Stimulated activated CD4-positive, alpha-beta T cell treated with anti-CD3 and anti-CD28 coated beads, TNF-alpha, amount 100 ng/mL, for 4 hours (primary cell): ENCODE measurements at places on chromosomes 6 and 20.

- DNase-seq = no peak
Observed at GRCh38 chr6:4180652-4181255, 45.4 kb upstream of the ECI2 start.

- no peak for DNase-seq
Observed at GRCh38 chr6:162408826-162409535, 318.6 kb downstream of the PRKN start.

GRCh38 chr6:163793011-163793983, 378.8 kb downstream of the QKI start:
- DNase-seq = no peak

- DNase-seq = no peak
Observed at GRCh38 chr6:156557251-156557910, 219.8 kb upstream of the ARID1B start.

GRCh38 chr6:138945354-138945753, 42.7 kb downstream of the REPS1 start:
- DNase-seq = no peak

DNA sequence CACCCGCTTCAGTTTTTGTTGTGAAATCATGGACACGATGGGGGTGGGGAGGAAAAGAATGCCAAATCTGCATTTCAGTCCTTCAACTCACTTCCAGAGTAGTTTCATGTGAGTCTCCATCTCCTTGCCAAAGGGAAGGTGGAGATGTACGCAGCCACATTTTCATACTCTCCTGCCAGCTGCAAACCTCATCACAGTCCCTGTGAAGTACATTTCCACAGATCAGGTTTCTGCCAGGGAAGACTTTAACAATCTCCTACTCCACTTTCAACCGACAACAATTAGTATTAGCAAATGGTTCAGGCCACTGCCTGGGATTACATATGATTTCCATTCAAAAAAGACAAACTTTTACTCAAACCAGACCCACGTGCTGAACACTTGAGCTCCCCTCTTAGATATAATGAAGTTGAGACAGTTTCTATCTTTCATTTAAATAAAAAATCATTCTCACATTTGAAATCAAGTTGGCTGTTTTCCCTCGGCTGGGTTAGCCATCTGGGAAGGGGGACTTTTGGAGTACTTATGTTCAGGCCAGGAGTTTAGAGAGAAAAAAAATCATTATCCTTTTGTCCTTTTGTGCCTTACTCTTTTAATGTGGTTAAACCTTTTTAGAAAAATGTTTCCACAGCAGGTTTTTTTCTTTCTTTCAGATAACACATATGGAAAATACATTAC, 51.0 kb upstream of the CEP162 start:
- DNase-seq = no peak

DNA sequence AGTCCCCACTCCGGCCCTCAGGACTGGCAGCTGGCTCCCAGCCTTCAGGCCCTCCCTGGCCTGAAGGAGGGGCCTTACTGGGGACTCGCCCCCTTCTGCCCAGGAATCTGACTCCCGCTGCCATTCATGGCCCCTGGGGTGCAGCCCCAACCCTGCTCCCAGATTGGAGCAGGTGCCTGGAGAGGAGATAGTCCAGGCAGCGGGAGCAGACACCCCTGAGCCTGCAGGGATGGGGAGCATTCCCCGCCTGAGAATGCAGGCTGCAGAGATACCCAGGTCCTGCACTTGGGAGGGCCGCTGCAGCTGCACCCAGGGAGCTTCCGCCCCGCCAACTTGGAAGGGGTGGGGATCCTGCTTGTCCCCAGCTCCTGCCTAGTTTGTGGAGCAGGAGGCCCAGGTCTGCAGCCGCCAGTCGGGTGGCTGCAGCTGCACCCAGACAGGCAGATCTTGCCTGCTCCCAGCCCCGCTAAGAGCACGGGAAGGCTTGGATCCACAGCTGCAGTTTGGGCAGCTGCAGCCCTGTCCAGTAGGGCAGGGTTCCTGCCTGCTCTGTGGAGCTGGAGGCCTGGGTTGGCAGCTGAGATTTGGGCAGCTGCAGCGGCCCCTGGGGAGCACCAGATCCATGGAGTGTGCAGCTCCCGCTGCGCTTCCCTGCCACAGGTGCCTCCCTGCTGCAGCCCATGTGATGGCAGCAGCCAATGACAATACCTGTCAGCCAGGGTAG, 5.2 kb downstream of the GTSF1L start:
- DNase-seq = no peak

DNA sequence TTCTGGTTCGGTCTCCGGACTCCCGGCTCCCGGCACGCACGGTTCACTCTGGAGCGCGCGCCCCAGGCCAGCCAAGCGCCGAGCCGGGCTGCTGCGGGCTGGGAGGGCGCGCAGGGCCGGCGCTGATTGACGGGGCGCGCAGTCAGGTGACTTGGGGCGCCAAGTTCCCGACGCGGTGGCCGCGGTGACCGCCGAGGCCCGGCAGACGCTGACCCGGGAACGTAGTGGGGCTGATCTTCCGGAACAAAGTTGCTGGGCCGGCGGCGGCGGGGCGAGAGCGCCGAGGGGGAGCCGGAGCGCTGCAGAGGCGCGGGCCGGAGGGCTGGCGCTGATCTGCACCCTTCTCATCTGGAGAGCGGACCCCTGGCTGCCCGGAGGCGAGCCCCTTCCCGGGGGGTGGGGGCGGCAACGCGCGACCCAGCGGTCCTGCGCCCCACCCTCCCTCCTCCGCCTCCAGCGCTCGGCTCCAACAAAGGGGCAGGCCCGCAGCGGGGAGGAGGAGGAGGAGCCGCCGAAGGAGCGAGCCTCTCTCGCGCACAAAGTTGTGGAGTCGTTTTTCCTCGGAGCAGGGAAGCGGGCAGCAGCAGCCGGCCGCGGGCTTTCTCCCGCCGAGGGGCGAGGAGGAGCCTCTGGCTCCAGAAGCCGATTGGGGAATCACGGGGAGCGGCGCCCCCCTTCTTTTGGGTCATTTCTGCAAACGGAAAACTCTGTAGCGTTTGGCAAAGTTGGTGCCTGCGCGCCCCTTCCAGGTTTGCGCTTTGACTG, at the start of gene UTRN:
TSS of gene UTRN (plus strand) at position 553 of the 765 bp plus-strand sequence. CDS start 6,494 bp downstream, outside the sequence.
- no peak for DNase-seq

- no peak for DNase-seq
Observed at GRCh38 chr20:44271915-44272663, 25.0 kb downstream of the GDAP1L1 start.

DNA sequence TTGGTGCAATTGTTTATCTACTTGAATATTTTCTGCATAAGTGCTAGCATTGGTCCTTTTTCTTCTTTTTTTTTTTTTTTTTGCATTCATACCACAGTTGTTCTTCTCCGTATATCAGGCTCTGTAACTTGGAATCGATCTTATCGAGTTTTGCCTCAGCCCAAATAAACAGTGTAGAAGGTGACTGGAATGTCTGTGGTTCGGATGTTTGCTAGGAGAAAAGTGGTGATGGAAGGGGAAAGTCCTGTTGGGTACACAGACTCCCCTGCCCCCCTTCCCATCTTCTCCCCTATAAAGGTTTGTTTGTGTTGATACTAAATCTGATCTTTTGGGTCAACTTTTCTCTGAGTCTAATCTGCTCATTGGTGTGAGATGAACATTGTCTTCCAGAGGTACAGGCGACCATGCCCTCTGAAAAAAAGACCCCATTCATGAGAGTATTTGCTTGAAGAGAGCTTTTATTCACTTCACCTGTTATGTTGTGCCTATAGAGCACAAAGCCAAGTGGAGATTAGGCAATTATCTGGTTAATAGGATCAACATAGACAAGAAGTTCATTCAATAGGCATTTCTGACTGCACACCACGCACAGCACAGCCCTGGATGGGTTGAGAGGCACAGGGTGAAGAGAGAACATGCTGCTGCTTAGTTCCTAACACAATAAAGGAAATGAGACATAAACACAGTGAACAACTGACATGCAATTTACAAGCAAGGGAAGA, 620.0 kb downstream of the PKHD1 start:
- DNase-seq = no peak

GRCh38 chr6:145731447-145731846, 3.9 kb downstream of the EPM2A start:
- no peak for DNase-seq

GRCh38 chr20:51612896-51613295, 70.4 kb upstream of the NFATC2 start:
- DNase-seq = no peak

DNA sequence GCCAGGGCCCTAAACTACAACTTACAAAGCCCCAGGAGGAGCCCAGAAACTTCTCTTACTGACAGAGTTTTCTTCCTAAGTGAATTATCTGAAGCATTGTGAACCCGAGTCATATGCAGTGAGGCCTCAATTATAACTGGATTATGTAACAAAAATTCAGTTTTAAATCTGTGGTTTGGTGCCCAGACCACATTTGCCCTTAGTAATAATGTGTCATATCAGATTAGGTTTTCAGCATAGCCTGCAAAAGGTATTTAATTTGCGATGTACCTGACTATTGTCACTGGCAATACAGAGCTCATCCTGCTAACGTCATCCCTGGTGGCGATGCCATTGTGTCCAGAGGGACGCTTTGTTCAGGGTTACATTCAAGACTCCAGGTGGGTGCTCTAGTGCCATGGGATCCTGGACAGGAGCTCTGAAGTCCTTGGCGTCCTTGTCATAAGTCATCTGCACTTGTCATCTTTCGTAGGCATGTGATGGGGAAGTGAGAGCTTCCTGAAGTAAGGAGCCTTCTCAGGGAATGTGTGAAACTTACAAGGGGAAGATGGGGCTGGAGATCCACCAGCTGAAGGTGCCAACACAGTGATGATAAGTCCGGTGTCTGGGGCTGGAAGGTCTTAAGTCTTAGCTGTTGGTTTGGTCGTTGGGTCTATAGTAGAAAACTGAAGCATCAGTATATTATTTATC, 65.1 kb downstream of the HIVEP1 start:
- no peak for DNase-seq

GRCh38 chr6:53803081-53803860, 8.5 kb downstream of the LRRC1 start:
- no peak for DNase-seq

GRCh38 chr6:3001773-3002293, 2.1 kb downstream of the NQO2 start:
- no peak for DNase-seq

- no peak for DNase-seq
Observed at GRCh38 chr6:35321091-35321490, 21.3 kb upstream of the PPARD start.

DNA sequence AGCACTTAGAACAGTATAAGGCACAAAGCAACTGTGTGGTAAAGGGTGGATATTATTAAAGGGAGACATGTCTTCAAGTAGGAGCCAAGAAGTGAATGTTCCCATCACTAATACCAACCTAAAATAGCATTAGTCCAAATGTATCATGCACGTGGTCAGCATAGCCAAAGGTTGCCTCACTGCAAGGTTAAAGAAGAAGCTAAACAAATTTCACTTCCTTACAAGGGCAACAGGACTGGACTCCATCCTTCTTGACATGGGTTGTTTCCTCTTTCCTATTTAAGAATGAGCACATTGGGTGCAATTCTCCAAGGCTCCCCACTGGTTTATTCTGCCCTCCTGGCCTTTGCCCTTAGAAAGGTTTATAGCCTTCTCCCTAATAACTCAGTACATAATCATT, 186.7 kb downstream of the PHACTR1 start:
- DNase-seq = no peak

DNA sequence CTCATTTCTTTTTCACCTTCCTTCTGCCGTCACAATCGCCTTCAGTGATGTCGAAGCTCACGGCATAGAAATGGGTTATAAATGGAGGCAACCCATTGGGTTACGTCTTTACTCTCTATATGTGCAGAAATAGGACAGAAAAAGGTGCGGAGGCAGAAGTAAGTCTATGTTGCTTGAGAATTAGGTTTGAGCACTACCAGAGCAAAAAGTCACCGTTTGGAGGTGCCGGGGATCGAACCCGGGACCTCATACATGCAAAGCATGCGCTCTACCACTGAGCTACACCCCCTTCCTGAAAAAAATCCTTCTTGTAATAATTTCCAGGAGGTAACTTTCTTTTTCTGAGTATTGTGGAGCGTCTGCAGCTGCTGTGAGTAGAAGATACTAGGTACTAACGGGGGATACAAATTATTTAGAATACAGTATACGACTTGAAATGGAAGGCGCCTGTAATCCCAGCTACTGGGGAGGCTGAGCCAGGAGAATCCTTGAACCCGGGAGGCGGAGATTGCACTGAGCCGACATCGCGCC, 134.2 kb downstream of the TRIM27 start:
- no peak for DNase-seq

GRCh38 chr6:44356487-44356886, 14.0 kb downstream of the SPATS1 start:
- no peak for DNase-seq

DNA sequence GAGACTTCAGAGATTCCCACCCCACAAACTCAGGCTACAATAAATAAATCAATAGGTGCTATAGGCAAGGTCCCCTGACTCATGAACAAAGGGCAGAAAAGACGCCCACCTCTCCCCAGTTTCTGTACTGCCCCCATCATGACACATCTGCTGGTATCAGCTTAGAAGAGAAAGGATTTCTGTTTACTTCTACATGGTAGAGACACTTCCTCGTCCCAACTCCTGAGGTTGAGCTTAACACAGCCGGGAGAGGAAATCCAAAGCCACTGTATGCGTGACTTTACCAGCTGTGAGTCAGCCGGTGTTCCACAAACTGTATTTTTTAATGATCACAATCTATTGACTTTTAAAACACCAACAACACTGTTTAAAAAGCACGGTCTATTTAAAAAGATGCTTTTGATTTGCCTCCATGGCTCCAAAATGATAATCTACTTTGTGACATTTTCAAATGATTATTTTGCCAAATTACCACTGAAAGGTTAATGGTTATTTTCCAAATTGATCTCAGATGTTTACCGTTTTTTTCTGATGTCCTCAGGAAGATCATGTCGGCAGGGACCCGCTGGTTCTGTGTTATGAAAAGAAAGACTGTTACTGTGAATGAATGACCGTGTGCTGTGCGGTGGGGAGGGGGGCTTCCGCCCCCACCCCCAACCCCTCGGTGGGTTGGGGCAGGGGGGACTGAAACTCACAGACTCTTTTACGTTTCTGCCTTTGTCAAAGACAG, 72.5 kb downstream of the ATP9A start:
- no peak for DNase-seq
